ENCODE measurements at places on chromosomes 7 and 10.
A peak's percentile ranks its signal among the peaks of the same experiment; 100 is the strongest.

GRCh38 chr10:108454224-108454623 is 1289.7 kb upstream of the SORCS1 start:
- DNase-seq = no peak

DNA sequence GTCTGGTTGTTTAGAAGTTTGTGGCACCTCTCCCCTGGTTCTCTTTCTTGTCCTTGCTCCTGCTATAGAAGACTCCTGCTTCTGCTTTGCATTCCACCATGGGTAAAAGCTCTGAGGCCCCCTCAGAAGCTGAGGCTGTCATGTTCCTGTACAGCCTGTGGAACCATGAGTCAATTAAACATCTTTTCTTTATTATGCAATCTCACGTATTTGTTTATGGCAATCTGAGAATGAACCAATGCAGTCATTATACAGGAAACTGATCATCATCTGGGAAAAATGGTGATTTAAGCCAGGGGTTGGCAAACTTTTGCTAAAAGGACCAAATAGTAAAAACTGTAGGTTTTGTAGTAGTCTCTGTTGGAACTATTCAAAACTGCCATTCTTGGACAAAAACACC is 175.4 kb downstream of the CSTF2T start:
- no peak for DNase-seq

GRCh38 chr7:110803602-110804143 is 287.3 kb upstream of the LRRN3 start:
- DNase-seq = no peak

GRCh38 chr7:77479536-77480088 is 57.5 kb upstream of the PTPN12 start:
- no peak for DNase-seq

DNA sequence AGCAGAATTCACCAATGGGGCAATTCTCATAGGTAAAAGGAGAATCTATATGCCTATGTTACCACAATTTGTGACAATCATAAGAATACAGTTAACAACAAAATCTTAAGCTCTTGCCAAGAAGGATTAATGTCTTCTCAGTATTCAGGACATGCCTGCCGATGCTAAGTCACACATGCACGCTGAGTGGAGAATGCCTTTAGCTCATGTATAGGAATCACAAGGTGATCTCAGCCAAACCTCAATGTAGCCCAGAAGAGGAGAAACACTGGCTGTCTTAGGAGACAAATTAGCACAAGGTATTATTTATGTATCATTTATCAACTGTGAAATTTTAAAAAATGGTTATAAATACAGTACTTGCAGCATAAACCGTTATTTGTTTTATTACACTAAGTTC is 2.7 kb downstream of the HTR7 start:
- no peak for DNase-seq

DNA sequence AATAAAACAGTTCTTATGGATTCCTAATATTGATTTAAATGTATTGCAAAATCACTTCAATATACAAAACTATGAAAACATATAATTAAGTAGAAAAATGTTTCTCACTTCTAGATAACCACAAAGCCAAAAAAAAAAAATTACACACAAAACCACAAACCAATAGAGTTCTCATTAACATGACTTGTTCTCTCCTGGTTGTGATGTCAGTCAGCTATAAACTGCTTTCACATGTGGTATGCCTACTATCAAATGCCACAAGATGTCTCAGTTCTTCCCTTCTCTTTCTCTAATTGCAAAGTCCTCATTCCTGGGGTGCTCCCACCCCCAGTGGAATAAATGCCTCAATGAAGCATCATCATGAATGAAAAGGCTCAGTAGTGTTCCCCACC is 16.6 kb downstream of the GNAI1 start:
- no peak for DNase-seq

DNA sequence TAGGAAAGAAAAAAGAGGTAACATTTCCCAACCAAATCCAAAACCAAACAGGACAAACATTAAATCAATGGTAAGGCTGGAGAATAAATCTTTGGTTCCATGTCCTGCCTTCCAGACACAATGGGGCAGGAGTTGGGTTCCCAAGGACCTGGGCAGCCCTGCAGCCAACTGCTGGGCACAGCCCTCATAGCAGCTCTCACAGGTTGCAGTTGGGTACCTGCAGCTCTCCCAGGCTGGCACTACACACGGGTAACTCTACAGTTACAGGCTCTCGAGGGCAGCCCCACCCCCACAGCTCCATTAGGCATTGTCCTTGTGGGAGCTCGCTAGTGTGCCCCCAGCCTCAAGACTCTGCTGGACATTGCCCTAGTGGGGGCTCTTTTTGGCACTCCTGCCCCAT is 7.5 kb downstream of the GRB10 start:
- no peak for DNase-seq

GRCh38 chr10:126561294-126561920 is 109.1 kb downstream of the C10orf90 start:
- DNase-seq = no peak

DNA sequence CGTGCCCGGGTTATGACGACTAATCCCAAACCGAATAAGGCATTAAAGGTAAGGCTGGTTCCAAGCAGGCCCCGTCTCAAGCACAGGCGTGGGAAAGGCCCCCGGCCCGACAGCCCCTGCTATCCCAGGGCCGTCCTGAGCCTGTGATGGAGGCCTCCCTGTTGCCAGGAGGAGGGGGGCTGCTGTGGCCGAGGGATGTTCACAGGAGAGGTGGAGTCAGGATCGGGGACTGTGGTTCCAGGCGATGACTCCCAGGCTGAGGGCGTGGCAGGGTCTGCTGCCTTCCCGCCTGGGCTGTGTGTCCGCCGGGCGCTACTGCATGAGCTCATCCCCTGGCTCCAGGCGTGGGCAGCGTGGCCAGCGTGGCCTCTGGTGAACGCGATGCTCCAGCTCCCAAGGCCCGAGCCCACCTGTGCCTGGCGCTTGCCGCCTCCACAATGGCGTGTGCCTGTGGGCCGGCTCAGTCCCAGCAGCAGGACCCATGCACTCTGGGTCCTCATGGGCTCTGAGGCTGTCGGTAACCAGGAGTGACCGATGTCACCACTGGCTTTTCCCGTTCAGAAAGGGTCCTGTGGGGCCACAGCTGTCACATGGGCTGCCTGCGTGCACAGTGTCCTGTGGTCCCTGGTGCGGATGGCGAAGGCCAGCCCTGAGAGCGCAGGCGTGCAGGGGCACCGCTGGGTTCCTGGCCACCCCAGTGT is 8.8 kb downstream of the MAFK start:
- no peak for DNase-seq

GRCh38 chr7:133412942-133413341 is 160.1 kb downstream of the EXOC4 start:
- DNase-seq = no peak

GRCh38 chr7:16918288-16918895 is 36.6 kb upstream of the AGR3 start:
- no peak for DNase-seq

- DNase-seq = peak; percentile 49
These were observed 103.8 kb upstream of the PPIF start for GRCh38 chr10:79243181-79244067.

- no peak for DNase-seq
These were observed 78.2 kb downstream of the NT5C2 start for GRCh38 chr10:103114876-103115275.
